ENCODE measurements at places on chromosomes 5 and 9. TPM values are rescaled to one million over a fixed set of nuclear protein-coding genes. Genes with fewer than 3 reads are reported as not detected.

The IL5 gene
- not detected for polyA plus RNA-seq

DNA sequence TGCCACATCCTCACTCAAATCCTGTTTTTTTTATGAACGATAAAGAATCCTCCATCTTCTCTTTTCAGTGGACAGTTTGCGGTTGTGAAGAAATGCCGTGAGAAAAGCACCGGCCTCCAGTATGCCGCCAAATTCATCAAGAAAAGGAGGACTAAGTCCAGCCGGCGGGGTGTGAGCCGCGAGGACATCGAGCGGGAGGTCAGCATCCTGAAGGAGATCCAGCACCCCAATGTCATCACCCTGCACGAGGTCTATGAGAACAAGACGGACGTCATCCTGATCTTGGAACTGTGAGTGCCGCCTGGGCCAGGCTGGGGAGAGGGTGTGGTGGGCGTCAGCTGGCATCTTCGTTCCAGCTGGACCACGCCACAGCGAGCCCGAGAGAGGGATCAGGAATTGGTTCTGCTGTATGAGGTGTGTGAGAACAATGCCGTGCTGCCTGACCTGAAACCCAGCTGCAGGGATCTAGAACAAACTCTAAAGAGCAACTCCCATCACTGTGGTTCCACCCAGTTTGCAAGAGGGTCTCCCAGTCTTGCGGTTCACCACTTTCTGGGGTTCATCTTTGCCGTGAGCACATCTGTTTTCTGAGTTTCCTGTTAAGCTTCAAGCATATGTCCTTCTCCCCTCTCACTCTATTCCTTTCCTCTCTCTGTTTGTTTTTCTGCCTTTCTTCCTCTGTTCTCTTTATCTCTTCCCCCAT, 107.4 kb downstream of the DAPK1 start:
- peaks cover 2% of the 10 kb centered on the region for H3K4me1 ChIP-seq
- H3K36me3 ChIP-seq, result no peaks in the 10 kb centered on the region
- no peak for DNase-seq
- H3K27me3 ChIP-seq, result peaks cover 8% of the 10 kb centered on the region

DNA sequence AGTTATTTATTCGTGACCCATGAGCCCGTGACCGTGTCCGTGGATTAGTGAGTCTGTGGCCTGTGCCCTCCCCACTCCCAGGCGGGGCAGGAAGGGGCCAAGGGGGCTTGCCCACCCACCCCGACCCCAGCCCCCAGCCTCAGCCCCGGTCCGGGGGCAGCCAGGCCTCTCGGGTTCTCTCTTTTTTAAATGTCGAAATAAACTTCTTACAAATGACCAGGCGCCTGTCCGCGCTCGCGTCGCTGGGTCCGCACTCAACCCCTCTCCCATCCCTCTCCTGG, 7.6 kb downstream of the BARHL1 start:
- H3K27me3 ChIP-seq, result peaks cover 68% of the 10 kb centered on the region
- no peak for DNase-seq

DNA sequence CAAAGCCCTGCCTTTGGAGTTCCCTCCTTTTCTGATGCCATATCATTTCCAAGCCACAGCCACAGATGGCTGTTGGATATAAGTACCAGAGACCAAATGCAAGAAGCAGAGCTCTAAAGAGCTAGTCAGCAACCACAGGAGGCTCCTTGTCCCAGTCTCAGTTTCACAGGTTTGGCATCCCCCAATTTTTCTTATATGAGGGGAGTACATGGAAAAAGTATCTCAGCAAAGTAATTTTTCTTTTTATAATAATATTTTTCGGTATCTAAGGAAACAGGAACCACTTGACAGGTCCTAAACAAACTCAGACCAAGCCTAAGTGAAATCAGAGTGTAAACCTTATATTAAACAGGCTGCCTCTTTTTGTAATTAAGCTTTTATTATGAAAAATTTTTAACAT, 20.1 kb downstream of the GZMK start:
- H3K4me3 ChIP-seq, result no peak overlapping the region
- no peak for DNase-seq
- H3K36me3 ChIP-seq, result no peaks in the 10 kb centered on the region
- H3K27me3 ChIP-seq, result no peaks in the 10 kb centered on the region
- no peak overlapping the region for H3K27ac ChIP-seq

- H3K27me3 ChIP-seq, result no peaks in the 10 kb centered on the region
- no peaks in the 10 kb centered on the region for H3K36me3 ChIP-seq
- no peak overlapping the region for H3K27ac ChIP-seq
- no peaks in the 10 kb centered on the region for H3K4me1 ChIP-seq
These were observed 277.6 kb downstream of the ATPSCKMT start for GRCh38 chr5:9972059-9972458.

DNA sequence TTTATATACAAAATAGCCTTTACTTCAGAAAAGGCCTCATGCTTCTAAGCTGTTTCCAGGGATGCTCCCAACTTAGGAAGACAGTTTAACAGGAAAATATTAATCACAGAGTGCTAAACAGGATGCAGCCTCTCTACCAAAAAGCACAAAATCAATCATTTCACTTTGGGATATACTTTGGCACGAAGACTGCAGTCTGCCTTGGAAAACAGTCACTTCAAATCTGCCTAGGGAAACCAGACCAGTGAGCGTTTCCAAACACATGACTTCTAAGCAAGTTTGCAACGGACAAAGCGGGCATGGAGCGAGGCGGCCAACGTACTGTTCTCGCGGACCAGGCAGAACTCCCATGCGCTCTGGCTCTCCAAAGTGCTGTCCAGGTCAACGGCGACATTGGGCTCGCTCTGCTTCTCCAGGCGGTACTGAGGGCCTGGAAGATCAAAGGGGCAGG, 201.0 kb downstream of the MAPKAP1 start:
- no peaks in the 10 kb centered on the region for H3K27me3 ChIP-seq
- peaks cover 24% of the 10 kb centered on the region for H3K36me3 ChIP-seq
- no peak overlapping the region for H3K4me3 ChIP-seq
- no peak overlapping the region for H3K27ac ChIP-seq

DNA sequence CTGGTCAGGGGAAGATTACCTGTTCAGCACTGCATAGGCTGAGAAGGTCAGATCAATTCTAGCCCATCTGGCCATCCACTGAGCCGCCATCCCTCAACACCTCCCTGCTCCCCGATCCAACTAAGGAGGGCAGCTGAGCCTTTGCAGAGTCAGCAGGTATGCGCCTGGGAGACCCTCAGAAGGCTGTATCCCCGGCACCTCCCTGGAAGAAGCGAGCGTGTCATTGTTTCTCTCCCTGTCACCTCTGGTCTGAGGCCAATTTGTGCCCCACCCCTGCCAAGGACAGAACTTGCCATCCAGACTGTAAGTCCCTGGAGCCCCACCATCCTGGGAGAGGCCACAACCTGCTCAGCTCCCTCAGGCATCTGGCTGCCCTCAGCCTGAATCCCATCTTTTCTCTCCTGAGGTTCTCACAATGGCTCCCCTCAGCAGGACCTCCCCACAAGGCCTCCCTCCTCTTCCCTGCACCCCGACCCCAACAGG, 2.6 kb downstream of the CLTB start:
- H3K36me3 ChIP-seq, result peaks cover 7% of the 10 kb centered on the region
- H3K27me3 ChIP-seq, result no peaks in the 10 kb centered on the region
- peaks cover 41% of the 10 kb centered on the region for H3K4me1 ChIP-seq
- H3K27ac ChIP-seq, result no peak overlapping the region
- no peak overlapping the region for H3K4me3 ChIP-seq

- no peak for DNase-seq
- no peak overlapping the region for H3K4me3 ChIP-seq
- H3K27me3 ChIP-seq, result peaks cover 17% of the 10 kb centered on the region
- no peak overlapping the region for H3K27ac ChIP-seq
- no peaks in the 10 kb centered on the region for H3K4me1 ChIP-seq
These were observed 8.7 kb downstream of the ASS1 start for GRCh38 chr9:130453487-130453886.

DNA sequence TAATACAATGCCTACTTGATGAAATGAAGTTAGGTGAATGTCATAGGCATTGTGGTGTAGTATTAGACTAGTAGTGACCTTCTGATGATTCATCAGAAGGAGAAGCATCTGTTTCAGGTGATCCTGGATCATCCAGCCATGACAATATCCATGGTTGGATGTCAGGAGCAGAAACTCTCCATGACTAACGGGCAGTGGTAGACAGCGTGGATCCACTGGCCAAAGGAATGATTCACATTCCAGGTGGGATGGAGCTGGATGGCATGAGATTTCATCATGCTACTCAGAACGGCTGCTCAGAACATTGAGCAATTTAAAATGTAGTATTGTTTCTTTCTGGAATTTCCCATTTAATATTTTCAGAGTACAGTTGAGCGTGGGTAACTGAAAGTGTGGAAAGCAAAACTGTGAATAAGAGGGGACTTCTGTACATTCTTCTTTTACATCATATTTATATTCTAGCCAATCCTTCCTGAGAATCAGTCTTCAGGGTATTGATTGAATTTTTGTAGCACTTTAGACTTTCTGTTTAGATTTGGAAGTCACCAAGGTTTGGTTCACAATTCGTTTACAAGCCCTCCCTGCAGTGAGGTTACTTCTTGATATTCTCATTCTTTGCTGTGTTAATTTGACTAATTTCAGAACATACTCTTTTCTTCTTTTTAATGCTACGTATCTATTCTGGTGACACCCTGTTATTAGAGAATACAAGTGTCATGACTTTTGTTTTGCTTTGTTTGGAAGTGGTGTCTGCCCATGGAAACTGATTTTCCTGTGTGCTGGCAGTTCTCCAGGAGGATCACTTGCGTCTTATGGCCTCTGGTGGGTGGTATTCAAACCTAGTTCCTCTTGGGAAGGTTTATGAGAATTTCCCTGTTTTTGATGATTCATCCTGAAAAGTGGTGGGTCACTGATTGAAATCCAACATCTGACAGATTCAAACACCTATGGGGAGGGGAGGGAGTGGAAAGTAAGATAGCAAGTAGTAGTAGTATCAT, 12.2 kb upstream of the CLINT1 start:
- H3K36me3 ChIP-seq, result no peaks in the 10 kb centered on the region
- peaks cover 2% of the 10 kb centered on the region for H3K4me1 ChIP-seq
- H3K4me3 ChIP-seq, result no peak overlapping the region
- no peaks in the 10 kb centered on the region for H3K27me3 ChIP-seq
- DNase-seq, result no peak

DNA sequence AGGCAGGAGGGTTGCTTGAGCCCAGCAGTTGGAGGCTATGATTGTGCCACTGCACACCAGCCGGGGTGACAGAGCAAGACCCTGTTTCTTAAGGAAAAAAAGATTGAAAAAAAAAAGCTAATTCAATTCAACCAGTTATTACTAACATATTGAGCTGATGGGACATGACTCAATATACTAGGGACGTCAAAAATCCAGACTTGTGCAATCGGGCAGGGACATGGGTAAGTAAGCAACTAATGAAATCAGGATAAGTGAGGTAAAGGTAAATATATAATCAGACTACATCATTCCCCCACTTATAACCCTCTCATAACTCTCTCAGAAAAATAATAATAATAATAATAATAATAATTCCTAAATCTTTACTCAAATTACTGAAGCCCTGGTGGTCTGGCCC, 975 bp upstream of the HAVCR1 start:
- H3K27me3 ChIP-seq, result no peaks in the 10 kb centered on the region
- no peaks in the 10 kb centered on the region for H3K36me3 ChIP-seq

- H3K27me3 ChIP-seq, result no peaks in the 10 kb centered on the region
- peaks cover 4% of the 10 kb centered on the region for H3K4me1 ChIP-seq
- H3K27ac ChIP-seq, result no peak overlapping the region
- H3K4me3 ChIP-seq, result no peak overlapping the region
- no peaks in the 10 kb centered on the region for H3K36me3 ChIP-seq
These were observed 353.6 kb downstream of the SEMA5A start for GRCh38 chr5:9192266-9192665.

DNA sequence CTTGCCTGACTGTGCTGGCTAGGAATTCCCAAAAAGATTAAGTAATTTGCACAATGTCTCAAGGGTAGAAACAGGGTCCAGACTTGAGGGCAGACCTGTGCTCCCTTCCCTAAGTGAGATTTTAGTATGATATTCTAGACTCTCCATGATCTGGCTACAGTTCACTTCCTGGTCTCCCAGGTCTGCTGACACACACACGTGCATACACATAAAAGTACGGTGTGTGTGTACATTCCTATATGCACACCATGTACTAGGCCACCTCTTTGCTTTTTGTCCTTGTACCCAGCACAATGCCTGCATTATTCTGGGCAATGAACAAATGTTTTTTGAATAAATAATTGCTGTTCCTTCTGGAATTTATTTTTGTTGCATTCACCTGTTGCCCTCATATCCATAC, 83.7 kb downstream of the SH3RF2 start:
- H3K27me3 ChIP-seq, result peaks cover 3% of the 10 kb centered on the region
- no peak overlapping the region for H3K4me3 ChIP-seq
- H3K27ac ChIP-seq, result no peak overlapping the region

The CDX1 gene
- polyA plus RNA-seq, result not detected

GRCh38 chr9:135341612-135342169, 137.9 kb upstream of the PPP1R26 start:
- H3K36me3 ChIP-seq, result no peaks in the 10 kb centered on the region
- H3K27ac ChIP-seq, result no peak overlapping the region
- no peak overlapping the region for H3K4me3 ChIP-seq

The MCIDAS gene
- polyA plus RNA-seq, result not detected

The CMBL gene
- not detected for polyA plus RNA-seq

GRCh38 chr9:115117999-115118878, at the start of gene TNC:
Gene TNC (minus strand): TSS chr9:115118157. CDS start chr9:115091018, 27,139 bp downstream.
- no peak within 1 kb of the TSS for H3K4me3 ChIP-seq
- H3K27ac ChIP-seq, result no peak within 1 kb of the TSS
- no peak for DNase-seq
- peaks cover 6% of the 10 kb centered on the region for H3K4me1 ChIP-seq

- no peak overlapping the region for H3K4me3 ChIP-seq
- H3K27ac ChIP-seq, result no peak overlapping the region
- no peaks in the 10 kb centered on the region for H3K4me1 ChIP-seq
- no peaks in the 10 kb centered on the region for H3K36me3 ChIP-seq
These were observed 40.8 kb downstream of the SHC3 start for GRCh38 chr9:89137542-89138462.

- no peaks in the 10 kb centered on the region for H3K27me3 ChIP-seq
- no peaks in the 10 kb centered on the region for H3K36me3 ChIP-seq
- DNase-seq, result no peak
These were observed 107.3 kb downstream of the ZDHHC21 start for GRCh38 chr9:14585730-14586473.

The PCDHB16 gene
- polyA plus RNA-seq, result not detected

The ACOT12 gene
- not detected for polyA plus RNA-seq

Measured in naive B cell (primary cell).